ENCODE measurements at places on chromosomes 7 and 10. TPM values are rescaled to one million over a fixed set of nuclear protein-coding genes. Genes with fewer than 3 reads are reported as not detected.

The PIP gene
- total RNA-seq = not detected

The HIBADH gene
- total RNA-seq = 44.1 TPM

The PLAC9 gene
- 24.8 TPM for total RNA-seq

The TAS2R41 gene
- total RNA-seq = not detected

The CAV2 gene
- 91.5 TPM for total RNA-seq

The HHEX gene
- total RNA-seq = not detected

The LIPM gene
- not detected for total RNA-seq

The ANXA8L1 gene
- total RNA-seq = not detected

The LHFPL3 gene
- not detected for total RNA-seq

The SEC31B gene
- total RNA-seq = 2.2 TPM

The XRCC2 gene
- total RNA-seq = 9.2 TPM
